Mesothelial cell of epicardium (in vitro differentiated cells): ENCODE measurements at places on chromosomes 1 and 21.

GRCh38 chr1:247552231-247552630 is 3.3 kb downstream of the GCSAML start:
- DNase-seq = no peak

- peak; percentile 51 for DNase-seq
Measured at GRCh38 chr1:151828921-151829320, 2.7 kb downstream of the RORC start.

GRCh38 chr1:3491291-3492246 is 37.1 kb downstream of the ARHGEF16 start:
- peak; percentile 92 for DNase-seq

DNA sequence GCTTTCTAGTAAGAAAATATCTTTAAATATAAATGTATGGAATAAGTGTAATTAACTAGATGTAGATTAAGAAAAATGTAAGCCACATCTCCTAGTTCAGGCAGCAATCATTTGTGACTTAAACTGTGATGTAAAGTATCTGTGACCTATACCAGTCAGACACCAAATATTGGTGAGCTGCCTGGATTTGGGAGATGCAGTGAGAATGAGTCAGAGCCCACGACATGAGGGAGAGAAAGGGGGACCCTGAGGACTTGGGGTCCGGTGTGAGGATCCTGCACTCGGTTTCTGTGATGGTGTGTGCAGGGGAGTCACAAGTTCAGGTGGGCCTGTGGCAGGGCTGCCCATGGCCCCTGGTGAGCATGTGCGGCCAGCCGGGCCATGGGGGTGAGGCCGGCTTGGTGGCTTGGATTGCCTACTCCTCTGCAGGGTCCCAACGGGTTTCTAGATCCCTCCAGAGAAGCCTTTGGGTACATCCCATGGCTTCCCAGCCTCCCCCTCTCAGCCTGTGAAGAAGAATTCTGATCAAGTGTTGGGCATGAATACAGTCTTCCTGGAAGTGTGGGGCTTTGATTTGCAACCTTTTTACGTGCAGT is 19.0 kb upstream of the ABCG1 start:
- no peak for DNase-seq

- DNase-seq = peak; percentile 54
Measured at GRCh38 chr1:215082532-215083382, at the start of gene KCNK2. TSS of gene KCNK2 (plus strand) at chr1:215082737. CDS start at chr1:215083386, 649 bp downstream.

- no peak for DNase-seq
Measured at GRCh38 chr1:113166473-113166872, 93.5 kb downstream of the LRIG2 start.

- no peak for DNase-seq
Measured at GRCh38 chr21:39188521-39189139, 5.4 kb upstream of the PSMG1 start.

GRCh38 chr1:153365696-153366095 is 8.0 kb downstream of the S100A9 start:
- DNase-seq = no peak

- no peak for DNase-seq
Measured at GRCh38 chr1:167122568-167122967, 28.7 kb downstream of the STYXL2 start.

DNA sequence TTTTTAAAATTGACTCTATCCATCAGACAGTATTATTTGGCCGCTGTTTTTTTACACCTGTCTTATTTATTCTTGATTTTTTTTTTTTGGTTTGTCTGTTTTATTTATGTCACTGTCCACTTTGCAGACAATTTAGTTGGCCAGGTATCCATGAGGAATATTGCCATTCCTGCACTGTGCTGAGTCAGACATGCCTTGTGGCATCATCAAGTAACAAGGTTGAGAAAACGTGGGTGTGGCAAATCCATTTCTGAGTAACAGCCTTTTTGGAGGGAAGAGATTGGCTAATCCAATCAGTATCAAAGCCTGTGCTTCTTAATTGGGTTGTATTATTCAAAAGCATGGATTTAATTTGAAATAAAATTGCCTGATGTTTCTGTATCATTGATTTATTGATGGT is 463.1 kb downstream of the USP25 start:
- DNase-seq = no peak

- DNase-seq = no peak
Measured at GRCh38 chr1:36864182-36864822, 170.0 kb downstream of the GRIK3 start.

- DNase-seq = no peak
Measured at GRCh38 chr21:43790010-43790524, 690 bp downstream of the RRP1 start.

DNA sequence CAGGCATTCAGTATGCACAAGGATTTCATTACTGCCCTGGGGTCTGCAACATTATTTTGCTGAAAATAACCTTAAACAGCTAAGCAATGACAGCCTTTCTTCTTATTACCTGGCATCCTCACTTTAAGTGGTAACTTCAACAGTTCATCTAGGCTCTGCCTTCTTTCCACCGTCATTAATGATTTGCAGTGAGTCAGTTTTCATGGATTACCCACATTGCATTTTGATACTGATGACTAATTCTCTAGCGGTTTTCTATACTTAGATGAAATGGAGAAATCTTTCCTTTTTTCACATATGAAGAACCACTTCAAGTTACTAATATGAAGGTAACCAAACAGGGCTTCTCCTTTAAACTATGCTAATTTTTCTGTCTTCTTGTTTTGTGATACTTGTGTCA is 226.9 kb upstream of the TMPRSS15 start:
- DNase-seq = no peak

DNA sequence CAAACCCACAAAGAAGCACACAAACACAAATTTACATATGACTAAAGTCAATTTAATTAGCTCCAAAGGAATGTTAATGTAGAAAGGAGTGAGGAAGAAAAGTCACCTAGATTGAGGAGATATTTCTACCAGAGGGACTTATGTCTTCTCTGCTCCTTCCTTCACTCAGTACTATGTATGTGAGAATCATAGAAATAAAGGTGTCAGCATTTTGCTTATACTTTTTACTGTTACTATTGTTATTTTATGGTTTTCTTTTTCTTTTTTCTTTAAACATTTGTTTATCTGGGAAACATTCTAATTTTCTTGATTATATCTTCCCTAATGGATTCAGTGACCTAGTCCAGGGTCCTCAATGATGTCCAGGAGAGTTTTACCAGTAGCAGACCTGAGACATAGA is 511.9 kb upstream of the NCAM2 start:
- DNase-seq = no peak

- peak; percentile 63 for DNase-seq
Measured at GRCh38 chr1:11842154-11843041, 5.2 kb downstream of the NPPA start.

DNA sequence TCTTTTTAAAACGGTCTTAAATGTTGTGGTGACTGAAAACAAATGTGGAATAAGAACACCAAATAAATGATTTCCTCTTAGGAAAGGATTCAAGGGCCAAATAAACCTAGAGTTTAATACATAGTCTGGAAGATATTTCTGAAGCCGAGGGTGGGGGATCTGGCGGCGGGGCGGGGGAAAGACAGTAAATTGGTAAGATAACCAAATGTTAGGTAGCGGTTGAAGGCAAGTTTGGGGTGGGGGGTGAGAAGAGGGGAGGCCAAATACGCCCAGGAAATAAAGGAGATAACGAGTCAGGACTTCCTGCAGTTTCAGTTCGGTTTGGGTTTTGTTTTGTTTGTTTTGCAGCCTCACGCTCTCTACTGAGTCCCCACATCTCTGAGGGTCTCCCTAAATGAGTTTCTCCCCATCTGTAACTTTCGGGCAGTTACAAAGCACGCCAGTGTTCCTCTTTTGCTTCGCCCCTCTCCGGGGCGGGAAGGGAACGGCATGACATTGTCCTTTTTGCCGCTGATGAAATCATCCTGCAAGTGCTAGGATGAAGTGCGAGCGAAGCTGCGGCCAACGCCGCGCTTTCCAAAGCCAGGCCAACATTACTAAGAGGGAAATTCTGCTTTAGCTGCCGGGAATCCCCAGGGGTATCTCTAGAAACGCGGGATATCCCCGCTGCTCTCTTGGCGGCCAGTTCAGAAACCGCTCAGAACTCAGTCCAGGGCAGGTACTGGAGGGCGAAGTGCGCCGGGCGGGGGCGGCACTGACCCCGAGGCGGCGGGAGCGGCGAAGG is 844 bp downstream of the NIBAN1 start:
- peak; percentile 55 for DNase-seq

GRCh38 chr1:8205771-8206170 is 112.1 kb upstream of the SLC45A1 start:
- DNase-seq = no peak

DNA sequence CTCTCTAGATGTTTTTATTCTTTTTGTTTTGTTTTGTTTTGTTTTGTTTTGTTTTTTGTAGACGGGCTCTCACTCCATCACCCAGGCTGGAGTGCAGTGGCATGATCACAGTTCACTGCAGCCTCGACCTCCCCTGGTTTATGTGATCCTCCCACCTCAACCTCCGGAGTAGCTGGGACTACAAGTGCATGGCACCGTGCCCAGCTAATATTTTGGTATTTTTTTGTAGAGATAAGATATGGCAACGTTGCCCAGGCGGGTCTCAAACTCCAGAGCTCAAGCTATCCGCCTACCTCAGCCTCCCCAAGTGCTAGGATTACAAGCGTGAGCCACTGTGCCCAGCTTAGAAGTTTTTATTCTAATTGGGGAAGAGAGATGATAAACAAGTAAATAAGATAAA is 13.3 kb upstream of the TP53BP2 start:
- DNase-seq = no peak

- DNase-seq = no peak
Measured at GRCh38 chr1:168216171-168216570, 9.6 kb upstream of the SFT2D2 start.

GRCh38 chr1:28981210-28981609 is 66.8 kb downstream of the EPB41 start:
- no peak for DNase-seq

DNA sequence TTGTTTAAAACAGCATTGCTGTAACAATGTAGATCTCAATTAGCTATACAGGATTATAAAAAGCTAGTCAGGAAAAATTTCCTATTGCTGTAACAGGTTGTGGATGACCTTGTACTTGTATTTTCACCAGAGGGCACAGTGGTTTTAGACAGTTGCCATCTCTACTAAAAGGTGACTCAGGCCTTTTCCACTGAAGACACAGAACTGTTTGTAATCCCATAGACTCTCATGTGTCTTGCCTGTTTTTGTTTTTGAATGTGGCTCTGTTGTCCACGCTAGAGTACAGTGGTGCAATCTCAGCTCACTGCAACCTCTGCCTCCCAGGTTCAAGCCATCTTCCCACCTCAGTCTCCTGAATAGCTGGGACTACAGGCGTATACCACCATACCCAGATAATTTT is 5.9 kb downstream of the MTFR1L start:
- no peak for DNase-seq

DNA sequence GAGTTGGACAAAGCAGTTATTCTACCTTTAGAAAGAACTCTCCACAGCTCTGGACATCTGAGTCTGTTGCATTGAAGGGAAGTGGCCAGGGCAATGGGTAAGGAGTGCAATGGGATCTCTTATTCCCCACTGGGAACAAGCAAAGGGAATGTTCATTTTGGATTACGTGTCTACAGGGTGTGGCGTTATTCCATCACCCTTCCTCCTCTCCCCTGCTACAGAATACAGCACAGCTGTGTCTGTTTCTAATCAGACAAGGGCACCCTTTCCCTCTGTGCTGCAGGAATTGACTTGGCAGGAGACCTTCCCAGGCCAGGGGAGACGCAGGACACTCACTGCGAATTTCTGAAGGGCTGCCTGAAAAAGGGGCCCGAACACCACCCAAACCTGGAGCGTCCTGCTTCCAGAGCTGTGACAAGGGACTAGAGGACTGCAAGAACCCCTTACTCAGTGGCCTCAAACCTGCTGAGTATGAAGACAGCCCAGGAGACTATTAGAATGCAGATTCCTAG is 163.6 kb upstream of the RAB4A start:
- DNase-seq = no peak

GRCh38 chr1:66143651-66144050 is 351.0 kb downstream of the PDE4B start:
- DNase-seq = no peak

DNA sequence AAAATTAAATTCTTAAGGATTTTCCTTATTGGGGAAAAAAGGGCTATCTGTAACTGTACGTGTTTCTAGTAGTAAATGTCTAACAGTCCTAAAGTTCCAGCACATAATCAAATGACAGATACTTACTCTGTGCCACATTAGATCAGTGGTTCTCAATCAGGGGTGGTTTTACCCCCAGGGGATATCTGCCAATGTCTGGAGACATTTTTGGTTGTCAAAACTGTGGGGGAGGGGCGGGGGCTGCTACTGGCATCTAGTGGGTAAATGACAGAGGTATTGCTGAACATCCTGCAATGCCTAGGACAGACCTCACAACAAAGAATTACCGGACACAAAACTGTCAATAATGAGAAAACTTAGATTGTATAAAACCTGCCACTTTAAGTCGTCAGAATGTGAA is 33.4 kb upstream of the PTPRC start:
- no peak for DNase-seq

- no peak for DNase-seq
Measured at GRCh38 chr21:28771790-28772501, 220.7 kb downstream of the LTN1 start.

DNA sequence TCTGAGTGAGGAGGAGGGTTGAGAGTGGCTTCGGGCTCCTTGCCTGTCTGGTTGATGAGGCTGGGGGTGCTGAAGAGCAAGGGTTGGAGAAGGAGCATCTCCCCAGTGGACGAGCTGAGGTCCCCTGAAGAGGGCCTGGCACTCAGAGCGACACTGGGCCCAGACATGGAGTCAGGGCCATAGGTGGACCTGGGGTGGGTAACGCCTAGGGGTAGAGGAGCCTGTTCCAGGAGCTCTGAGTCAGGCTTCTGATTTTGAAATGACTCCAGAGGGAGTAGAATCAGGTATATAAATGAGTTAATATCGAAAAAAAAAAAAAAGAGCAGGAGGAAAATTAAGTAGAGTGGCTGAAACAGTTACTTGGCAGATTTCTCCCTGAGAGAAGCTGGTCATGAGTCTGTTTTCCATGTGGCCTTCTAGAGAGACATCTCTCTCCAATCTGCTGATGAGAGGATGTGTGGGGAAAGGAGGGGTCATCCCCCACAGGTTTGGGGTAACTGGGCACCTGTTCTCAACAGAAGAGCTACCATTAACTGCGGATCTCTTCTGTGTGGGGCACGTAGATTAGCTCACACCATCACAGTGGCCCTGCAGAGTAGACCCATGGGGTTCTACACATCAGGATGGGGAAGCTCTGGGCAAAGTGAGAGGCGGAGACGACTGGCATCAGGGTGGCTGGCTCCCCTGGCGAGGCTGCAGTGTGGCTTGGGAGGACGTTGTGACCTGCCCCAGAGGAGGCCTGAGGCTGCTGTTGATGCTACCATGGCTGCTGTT is 115.5 kb downstream of the DHRS3 start:
- no peak for DNase-seq
